ENCODE measurements at places on chromosomes 5 and 9.

DNA sequence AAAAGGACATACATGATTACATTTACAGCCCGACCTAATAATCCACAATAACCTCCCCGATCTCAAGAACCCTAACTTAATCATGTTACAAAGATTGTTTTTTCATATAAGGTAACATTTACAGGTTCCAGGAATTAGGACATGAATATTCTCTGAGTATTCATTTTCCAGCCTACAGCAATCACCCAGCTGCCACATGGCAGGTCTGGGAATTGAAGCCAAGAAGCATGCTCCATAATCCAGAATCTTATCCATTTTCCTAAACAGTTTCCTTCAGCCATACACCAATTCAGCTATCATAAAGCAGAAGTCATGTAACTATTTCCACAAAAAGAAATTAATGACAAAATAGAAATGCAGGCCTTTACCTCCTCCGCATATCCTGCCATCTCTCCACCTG, 163.4 kb downstream of the CAAP1 start:
- H3K27ac ChIP-seq: no peak overlapping the region
- DNase-seq: no peak
- no peak overlapping the region for H3K4me3 ChIP-seq
- no peaks in the 10 kb centered on the region for H3K36me3 ChIP-seq
- H3K4me1 ChIP-seq: no peaks in the 10 kb centered on the region
- H3K27me3 ChIP-seq: no peaks in the 10 kb centered on the region

DNA sequence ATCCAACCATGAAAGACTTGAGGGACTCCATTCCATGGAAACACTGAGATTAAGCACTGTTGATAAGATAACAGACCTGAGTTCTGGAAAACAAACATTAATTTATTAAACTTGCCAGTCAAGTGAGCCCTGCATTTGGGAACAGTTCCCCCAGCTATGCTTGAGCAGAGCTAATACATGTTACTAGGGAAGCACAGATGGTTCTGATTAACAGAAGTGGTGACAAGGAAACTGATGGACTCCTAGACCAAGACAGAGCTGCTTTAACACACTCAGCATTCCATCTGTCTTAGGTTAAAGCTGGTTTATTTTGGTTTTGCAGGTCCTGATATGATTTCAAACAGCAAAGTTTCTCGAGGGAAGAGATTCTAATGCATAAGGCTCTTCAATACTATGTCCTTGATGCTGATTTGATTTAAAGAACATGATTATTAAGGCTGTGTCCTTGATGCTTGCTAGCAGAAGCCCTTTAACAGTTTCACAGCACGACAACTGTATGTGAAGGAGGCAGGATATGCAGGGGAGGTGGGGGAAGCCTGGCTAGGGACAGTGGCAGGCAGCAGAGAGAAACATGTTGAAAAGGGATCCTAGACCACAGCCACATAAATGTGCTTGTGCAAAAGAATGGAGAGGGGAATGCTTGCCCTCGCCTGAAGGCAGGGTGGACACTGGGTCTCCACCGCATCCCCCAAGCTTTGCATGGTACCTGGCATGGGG, 66.2 kb downstream of the ACTBL2 start:
- DNase-seq: no peak
- no peak overlapping the region for H3K4me3 ChIP-seq
- H3K36me3 ChIP-seq: no peaks in the 10 kb centered on the region
- no peaks in the 10 kb centered on the region for H3K27me3 ChIP-seq
- H3K4me1 ChIP-seq: peaks cover 4% of the 10 kb centered on the region

DNA sequence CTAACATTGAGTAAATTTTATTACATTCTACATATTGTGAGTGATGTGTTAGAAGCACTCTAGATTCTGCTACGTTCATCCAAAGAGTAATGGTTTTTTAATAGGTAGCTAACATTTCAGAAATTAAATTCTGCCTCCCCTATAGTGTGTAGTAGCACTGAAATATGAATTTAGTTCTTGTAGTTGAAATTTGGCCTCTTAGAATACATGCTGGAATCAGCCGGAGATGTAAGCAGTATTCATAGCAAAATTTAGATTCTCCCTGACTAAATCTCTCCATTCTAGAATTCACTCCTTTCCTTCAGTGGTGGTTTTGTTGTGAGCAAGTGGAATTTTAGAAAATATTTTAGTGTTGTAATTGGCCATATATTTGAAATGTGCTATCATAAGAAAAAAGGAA, 799.9 kb upstream of the CDH10 start:
- no peaks in the 10 kb centered on the region for H3K27me3 ChIP-seq
- H3K27ac ChIP-seq: no peak overlapping the region
- DNase-seq: no peak
- H3K4me3 ChIP-seq: no peak overlapping the region
- no peaks in the 10 kb centered on the region for H3K36me3 ChIP-seq

DNA sequence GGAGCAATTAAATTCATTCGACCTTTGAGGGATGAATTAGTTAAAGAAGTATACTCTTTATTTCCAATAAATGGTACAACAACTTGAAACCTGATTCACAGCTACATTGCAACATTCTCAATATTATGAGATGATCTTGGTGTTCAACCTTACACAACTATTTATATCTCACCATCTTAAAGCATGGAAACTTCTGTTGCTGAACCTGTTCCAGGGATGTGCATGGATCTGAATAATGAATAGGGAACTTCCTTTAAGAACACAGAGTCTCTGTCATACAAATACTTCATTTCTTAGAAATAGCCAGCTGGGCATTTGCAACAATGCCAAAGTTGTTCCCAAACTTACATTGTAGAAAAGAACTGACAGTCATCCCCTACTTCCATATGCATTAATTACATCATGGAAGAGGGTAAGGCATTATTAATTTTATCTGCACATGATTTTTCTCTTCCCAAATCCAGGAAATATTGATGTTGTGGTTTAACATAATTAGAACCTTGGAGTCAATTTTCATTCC, 39.8 kb upstream of the CCDC112 start:
- H3K4me3 ChIP-seq: no peak overlapping the region
- H3K4me1 ChIP-seq: no peaks in the 10 kb centered on the region
- H3K27ac ChIP-seq: no peak overlapping the region
- no peak for DNase-seq
- H3K36me3 ChIP-seq: no peaks in the 10 kb centered on the region

GRCh38 chr5:82799361-82800077, 277.7 kb downstream of the TMEM167A start:
- H3K27ac ChIP-seq: no peak overlapping the region
- no peaks in the 10 kb centered on the region for H3K36me3 ChIP-seq

- H3K4me1 ChIP-seq: no peaks in the 10 kb centered on the region
- H3K27me3 ChIP-seq: no peaks in the 10 kb centered on the region
- H3K4me3 ChIP-seq: no peak overlapping the region
Observed at GRCh38 chr9:29437526-29437925, 1864.2 kb upstream of the C9orf72 start.

DNA sequence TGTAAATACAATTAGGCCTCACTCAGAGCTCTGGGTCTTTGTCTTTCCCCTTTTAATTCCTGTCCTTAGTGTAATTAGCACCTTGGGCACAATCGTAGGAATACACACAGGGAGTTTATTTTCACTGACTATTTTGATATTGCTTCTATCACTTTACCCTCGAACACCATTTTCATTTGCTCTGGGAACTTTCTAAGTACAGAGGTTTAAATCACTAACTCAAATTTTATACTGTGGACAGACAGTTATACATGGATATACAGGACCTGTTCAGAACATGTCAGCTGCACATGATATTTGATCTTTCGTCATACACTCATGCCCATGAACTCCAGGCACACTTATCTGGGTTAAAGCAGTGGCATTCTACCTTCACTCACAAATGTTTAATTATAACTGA, 217.8 kb upstream of the TMEM161B start:
- no peaks in the 10 kb centered on the region for H3K36me3 ChIP-seq
- no peaks in the 10 kb centered on the region for H3K27me3 ChIP-seq
- no peak overlapping the region for H3K27ac ChIP-seq
- H3K4me3 ChIP-seq: no peak overlapping the region
- DNase-seq: no peak

GRCh38 chr5:6379246-6379645, 899 bp upstream of the MED10 start:
- no peak for DNase-seq
- H3K36me3 ChIP-seq: peaks cover 26% of the 10 kb centered on the region
- peak overlapping the region; percentile 89 for H3K27ac ChIP-seq
- H3K27me3 ChIP-seq: no peaks in the 10 kb centered on the region

GRCh38 chr5:147558826-147559225, 49.0 kb upstream of the DPYSL3 start:
- no peak overlapping the region for H3K4me3 ChIP-seq
- H3K36me3 ChIP-seq: no peaks in the 10 kb centered on the region
- H3K27me3 ChIP-seq: no peaks in the 10 kb centered on the region
- no peak overlapping the region for H3K27ac ChIP-seq
- peaks cover 3% of the 10 kb centered on the region for H3K4me1 ChIP-seq
- DNase-seq: no peak

Data from left lung (tissue), 14 donors.